Caki2 (cell line): ENCODE measurements at places on chromosomes 3 and 15. TPM values are rescaled to one million over a fixed set of nuclear protein-coding genes. Genes with fewer than 3 reads are reported as not detected.

Gene CCDC33
- total RNA-seq: 0.84 and 2.6 TPM in 2 replicates

Gene CAPN3
- total RNA-seq: 0.17 TPM in 1 of 2 replicates, not detected in the other

Gene CRYGS
- 3.1 TPM in 1 of 2 replicates, not detected in the other for total RNA-seq

Gene MED12L
- 0.24 TPM in 1 of 2 replicates, not detected in the other for total RNA-seq

Gene FOXB1
- total RNA-seq: not detected in 2 replicates

Gene CKMT1B
- 12.5 TPM in 1 of 2 replicates, not detected in the other for total RNA-seq

Gene MNS1
- 1.1 and 4.2 TPM in 2 replicates for total RNA-seq

Gene LINGO1
- total RNA-seq: 0.14 TPM in 1 of 2 replicates, not detected in the other

Gene PDZRN3
- total RNA-seq: 1.4 and 44.8 TPM in 2 replicates

Gene AHSG
- not detected in 2 replicates for total RNA-seq

Gene LIPC
- 0.23 and 4.0 TPM in 2 replicates for total RNA-seq

Gene BDH1
- 0.34 TPM in 1 of 2 replicates, not detected in the other for total RNA-seq

Gene ELL3
- 8.1 and 11.6 TPM in 2 replicates for total RNA-seq

Gene GRM7
- total RNA-seq: not detected in 2 replicates

Gene ROPN1
- not detected in 2 replicates for total RNA-seq

Gene NR2E3
- not detected in 2 replicates for total RNA-seq

Gene ZNF774
- 0.17 and 3.7 TPM in 2 replicates for total RNA-seq

Gene TTLL13
- 0.07 and 4.3 TPM in 2 replicates for total RNA-seq

Gene FGF12
- 1.5 and 2.6 TPM in 2 replicates for total RNA-seq

Gene SFMBT1
- total RNA-seq: 2.0 and 3.3 TPM in 2 replicates

Gene CLDN16
- total RNA-seq: 15.8 and 17.8 TPM in 2 replicates

Gene GOLGA6B
- not detected in 2 replicates for total RNA-seq

Gene ZIC4
- not detected in 2 replicates for total RNA-seq

Gene CLRN1
- not detected in 2 replicates for total RNA-seq

Gene GOLGA6L24
- total RNA-seq: not detected in 2 replicates
